Right atrium auricular region (tissue), 2 donors: ENCODE measurements at places on chromosomes 11 and 22. TPM values are rescaled to one million over a fixed set of nuclear protein-coding genes. Genes with fewer than 3 reads are reported as not detected.

The GSC2 gene
- total RNA-seq = not detected

The OR52I2 gene
- not detected for total RNA-seq

The BAIAP2L2 gene
- total RNA-seq = 0.63 TPM

DNA sequence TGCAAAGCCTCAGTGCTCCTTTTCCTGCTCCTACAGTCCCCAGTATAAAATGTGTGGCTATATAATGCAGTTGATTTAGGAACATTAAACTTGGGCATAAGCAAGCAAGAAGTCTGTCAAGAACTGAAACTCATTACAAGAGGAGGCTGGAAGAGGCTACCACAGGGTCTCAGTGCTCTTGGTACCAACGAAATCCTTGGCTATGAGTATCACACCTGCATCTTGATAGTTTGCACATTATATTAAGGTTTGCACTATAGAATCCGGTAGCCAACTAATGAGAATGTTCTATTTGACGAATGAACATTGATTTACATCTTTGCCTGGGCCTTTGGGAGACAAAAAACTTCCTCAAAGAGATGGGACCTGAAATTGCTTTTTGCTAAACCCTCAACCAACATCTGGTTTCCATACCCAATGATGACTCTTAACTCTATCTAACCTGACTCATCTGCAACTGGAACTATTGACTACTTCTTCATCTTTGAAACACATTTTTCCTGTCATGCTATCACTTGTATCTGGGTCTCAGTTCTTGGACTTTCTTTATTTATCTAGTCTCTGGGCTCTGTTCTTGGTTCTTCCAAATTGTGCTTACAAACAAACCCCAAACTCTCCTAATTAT, 207.2 kb upstream of the CTSC start:
- no peak overlapping the region for H3K27ac ChIP-seq
- H3K4me3 ChIP-seq = no peak overlapping the region
- no peaks in the 10 kb centered on the region for H3K36me3 ChIP-seq
- H3K27me3 ChIP-seq = no peaks in the 10 kb centered on the region

GRCh38 chr22:44737406-44738346, 14.7 kb upstream of the ARHGAP8 start:
- H3K4me3 ChIP-seq = no peak overlapping the region
- no peaks in the 10 kb centered on the region for H3K36me3 ChIP-seq
- no peak overlapping the region for H3K27ac ChIP-seq
- no peaks in the 10 kb centered on the region for H3K4me1 ChIP-seq
- H3K27me3 ChIP-seq = no peaks in the 10 kb centered on the region
- no peak for DNase-seq

The CARNS1 gene
- 9.7 TPM for total RNA-seq

GRCh38 chr22:19643448-19644313, 70.6 kb upstream of the SEPTIN5 start:
- no peaks in the 10 kb centered on the region for H3K4me1 ChIP-seq
- no peak for DNase-seq
- H3K27ac ChIP-seq = no peak overlapping the region
- no peaks in the 10 kb centered on the region for H3K27me3 ChIP-seq
- no peak overlapping the region for H3K4me3 ChIP-seq
- H3K36me3 ChIP-seq = no peaks in the 10 kb centered on the region

GRCh38 chr11:63273685-63274084, 30.3 kb upstream of the SLC22A25 start:
- no peaks in the 10 kb centered on the region for H3K36me3 ChIP-seq
- H3K4me1 ChIP-seq = no peaks in the 10 kb centered on the region
- no peak overlapping the region for H3K27ac ChIP-seq
- DNase-seq = no peak
